ENCODE measurements at places on chromosomes 6 and 20.

- no peak for DNase-seq
Measured at GRCh38 chr6:3208775-3209113, 18.7 kb downstream of the TUBB2B start.

GRCh38 chr20:45968081-45968671, 3.8 kb downstream of the ZNF335 start:
- no peak for DNase-seq

GRCh38 chr6:116881236-116881635, 4.2 kb downstream of the RFX6 start:
- DNase-seq = no peak

DNA sequence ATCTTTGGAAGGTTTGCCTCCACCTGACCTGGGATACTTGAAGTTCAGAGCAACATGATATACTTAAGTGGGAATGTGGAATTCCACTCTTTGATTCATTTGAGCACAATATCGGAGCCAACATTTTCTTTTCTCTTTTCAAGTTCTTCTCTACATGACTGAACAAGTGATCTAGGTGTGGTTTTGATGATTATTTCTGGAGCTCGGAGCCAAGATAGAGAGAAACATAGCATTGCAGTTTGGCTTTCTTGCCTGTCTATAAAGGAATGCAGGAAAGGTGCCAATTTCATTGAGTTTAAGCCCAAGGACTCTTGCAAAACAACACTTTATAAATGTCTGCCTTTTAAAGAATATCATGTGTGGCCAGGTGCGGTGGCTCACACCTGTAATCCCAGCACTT, 124.2 kb upstream of the FAM83B start:
- DNase-seq = no peak

GRCh38 chr20:43397147-43397546, 60.5 kb upstream of the SRSF6 start:
- no peak for DNase-seq

DNA sequence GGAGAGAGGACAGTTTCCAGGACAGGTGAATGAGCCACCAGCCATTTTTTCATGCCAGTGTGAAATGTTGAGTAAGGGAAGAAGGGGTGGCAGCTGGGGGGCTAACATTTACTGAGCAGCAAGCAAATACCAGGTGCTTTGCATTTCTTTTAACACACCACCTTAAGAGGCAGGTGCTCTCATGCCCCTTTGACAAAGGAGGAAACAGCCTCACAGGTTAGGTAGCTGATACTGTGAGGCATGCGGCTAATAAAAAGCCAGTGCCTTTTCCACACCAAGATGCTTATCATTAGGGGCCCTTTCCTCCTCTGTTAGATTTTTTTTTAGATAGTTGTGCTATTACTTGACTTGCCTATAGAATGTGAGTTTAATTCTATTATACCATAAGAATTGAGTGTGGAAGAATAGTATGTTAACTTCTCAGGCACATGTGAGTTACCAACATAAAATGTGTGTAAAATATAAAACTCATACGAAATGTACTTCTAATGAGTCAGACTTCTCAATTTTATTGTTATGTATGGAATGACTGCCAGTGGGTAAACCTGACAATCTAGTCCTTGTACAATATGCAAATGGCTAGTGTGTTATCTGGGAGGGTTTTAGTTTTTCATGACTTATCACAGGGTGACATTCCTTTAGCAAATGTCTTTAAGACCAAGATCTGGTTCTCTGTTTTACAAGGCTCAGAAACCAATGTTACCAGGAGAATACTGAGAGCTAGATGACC, 260.0 kb downstream of the TMEM242 start:
- no peak for DNase-seq

DNA sequence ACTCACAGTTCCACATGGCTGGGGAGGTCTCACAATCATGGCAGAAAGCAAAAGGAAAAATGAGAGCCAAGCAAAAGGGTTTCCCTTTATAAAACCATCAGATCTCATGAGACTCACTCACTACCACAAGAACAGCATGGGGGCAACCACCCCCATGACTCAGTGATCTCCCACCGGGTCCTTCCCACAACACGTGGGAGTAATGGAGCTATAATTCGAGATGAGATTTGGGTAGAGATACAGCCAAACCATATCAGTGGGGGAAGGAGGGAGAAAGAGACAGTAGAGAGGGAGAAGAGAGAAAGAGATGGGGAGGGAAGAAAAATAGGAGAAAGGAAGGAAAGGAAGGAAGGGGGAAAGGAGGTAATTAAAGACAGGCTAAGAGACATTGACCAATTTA, 30.1 kb downstream of the GMDS start:
- DNase-seq = no peak

DNA sequence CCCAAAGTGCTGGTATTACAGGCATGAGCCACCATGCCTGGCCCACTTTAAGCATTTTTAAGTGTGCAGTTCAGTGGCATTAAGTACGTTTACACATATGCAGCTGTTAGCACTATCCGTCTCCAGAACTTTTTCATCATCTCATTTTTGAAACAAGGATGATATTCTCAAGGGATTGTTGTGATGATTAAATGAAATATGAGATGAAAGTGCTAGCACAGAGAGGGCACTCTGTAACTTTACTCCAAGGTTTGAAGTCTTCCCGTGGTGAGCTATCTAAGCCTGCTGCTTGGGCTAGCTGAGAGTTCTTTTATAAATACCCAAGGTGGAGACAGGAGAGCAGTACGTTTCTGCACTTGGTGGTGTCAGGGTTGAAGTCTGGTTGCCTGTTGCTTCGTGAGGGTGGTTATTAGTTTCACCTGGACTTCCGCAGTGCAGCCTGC, 6.6 kb downstream of the TM9SF4 start:
- no peak for DNase-seq

Measured in stimulated activated CD4-positive, alpha-beta T cell treated with anti-CD3 and anti-CD28 coated beads, TNF-alpha, amount 100 ng/mL, for 1 hour (primary cell).